Hippocampal formation (tissue), 2 donors: ENCODE measurements at places on chromosomes 7 and 10.

- peak; percentile 16 for DNase-seq
Measured at GRCh38 chr10:52216852-52217251, 97.2 kb upstream of the DKK1 start.

DNA sequence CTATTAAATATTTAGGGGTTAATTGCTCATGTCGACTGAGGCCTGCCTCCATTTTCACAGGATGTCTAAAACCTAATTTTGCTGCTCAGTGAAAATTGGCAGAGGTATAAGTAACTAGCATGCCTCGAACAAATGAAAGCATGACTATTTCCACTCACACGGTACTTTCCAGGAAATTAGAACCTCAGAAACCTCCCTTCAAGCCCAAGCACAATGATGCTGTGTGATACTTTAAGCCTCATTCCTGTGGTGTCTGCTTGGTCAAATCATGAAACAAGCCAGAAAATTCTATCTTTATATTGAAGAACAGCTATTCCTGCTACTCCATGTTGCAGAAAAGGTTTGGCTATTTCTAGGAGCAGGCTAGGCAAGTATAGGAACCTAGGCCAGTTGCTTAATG, 203.0 kb downstream of the SORCS3 start:
- no peak for DNase-seq

GRCh38 chr10:117663750-117664149, 121.2 kb downstream of the EMX2 start:
- DNase-seq = no peak

DNA sequence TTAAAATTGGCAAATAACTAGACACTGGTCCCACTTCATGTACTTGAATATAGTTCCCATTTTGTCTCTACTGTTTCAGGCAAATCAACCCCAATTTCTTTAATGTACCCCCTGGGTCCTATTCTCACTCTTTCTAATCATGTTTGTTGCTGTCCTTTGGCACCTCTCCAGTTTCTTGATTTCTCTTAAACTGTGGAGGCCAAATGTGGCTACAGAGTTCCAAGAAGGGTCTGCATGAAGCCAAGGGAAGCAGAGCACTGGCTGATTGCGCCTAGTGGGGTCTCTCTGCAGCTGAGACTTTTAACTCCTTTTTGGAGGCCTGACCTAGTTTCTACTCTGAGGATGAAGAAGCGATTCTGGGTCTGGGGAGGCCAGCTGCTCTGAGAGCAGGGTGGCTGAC, 6.7 kb upstream of the ADAM12 start:
- no peak for DNase-seq

DNA sequence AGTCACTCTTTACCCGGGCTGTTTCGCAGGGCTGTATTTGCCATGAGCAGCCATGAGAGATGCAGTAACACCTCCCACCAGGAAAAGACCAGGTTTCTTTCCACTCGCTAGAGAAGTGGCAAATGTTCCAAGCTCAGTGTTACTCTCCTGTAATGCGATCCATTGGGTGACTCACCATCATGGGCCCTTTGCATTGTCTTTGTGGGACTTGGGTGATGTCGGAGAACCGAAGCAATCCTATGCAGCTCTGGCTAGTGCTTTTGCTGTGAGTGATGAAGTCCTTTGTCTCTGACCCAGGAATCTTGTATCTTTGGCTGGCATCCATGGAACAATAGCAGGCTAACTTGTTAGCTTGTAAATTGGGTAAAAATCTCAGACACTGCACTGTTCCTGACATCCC, 40.0 kb downstream of the GHRHR start:
- DNase-seq = no peak
